ENCODE measurements at places on chromosomes 1 and 21.
A peak's percentile ranks its signal among the peaks of the same experiment; 100 is the strongest.

DNA sequence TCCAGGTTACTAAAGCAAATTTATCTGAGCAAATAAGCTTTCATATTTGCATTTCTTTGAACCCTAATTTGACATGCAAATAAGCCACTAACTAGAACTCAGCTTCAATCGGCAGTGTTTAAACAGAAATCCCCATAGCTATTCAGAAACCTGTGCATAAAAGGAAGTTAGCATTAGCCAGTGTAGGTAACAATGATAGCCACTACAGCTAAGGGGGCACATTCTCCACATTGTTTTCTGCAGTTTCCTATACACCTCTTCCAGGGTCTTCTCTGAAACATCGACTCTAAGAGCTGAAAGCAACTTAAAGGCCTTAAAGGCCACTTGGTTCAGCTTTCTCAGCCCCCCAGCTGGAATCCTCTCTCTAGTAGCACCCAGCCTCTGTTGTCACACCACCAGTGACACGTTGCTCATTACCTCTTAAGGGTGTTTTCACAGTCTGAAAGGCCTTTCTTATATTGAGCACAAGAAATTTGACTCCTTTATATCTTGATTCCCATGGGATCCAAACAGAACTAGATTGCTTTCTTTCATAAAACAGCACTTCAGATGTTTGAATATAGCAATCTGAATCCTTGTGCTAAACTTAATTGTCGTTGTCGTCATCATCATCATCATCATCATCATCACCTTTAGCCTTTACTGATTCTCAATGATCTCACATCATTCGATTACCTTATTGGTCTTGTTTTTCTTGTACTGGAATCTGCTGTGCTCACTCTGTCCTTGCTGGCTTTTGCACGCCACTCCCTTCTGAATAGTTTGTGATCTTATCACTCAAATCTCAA is 93.9 kb upstream of the DAB1 start:
- peak; percentile 79 for DNase-seq

DNA sequence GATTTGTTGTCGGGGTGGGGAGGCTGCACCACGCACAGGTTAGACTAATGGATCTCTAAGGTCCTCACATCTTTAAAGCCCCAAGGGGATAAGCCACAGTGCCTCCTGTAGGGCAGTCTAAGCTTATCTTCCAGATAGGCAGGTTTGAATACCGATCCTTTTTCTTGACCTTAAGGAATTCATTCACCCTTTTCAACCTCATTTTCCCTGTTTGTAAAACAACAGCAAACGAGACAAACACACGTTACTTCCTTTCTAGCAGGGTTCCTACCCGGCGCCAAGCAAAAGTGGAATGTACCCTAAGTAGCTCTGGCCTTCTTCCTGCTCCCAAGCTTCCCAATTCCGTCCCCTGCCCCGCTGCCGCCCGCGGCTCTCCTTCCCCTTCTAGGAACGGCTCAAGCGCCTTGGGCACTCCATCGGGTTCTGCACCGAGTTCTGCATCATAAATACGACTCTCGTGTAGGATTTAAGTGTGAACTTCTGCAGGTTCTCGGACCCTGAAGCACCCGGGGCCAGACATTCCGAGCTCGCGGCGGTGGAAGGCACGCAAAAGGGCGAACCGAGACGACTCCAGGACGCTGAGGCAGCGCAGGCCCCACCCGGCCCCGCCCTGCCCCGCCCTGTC is 548 bp upstream of the CDC20 start:
- DNase-seq = peak; percentile 36

DNA sequence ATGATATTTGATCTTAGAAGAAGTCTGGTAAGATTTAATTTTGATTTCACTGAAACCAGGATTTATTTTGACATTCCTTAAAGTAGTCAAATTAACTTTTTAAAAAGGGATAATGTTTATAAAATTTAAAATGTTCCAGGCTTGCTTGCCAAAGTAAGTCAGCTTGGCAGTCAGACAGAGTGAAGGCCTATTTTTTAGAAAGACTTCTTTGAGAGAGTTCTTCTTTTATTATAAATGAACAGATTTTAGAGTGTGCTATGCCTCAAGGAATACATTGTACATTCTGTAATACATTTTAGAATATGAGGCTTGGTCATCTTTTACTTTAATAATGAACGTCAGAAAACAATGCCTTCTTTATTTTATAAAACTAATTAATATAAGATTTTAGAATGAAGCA is 138.7 kb downstream of the DISP1 start:
- no peak for DNase-seq

GRCh38 chr1:111998332-111998731 is 8.9 kb upstream of the KCND3 start:
- no peak for DNase-seq

- DNase-seq = no peak
Observed at GRCh38 chr1:39450956-39451606, 40.4 kb upstream of the BMP8A start.

GRCh38 chr1:99358770-99359169 is 94.5 kb downstream of the PLPPR4 start:
- DNase-seq = no peak

- DNase-seq = no peak
Observed at GRCh38 chr21:33544451-33545195, 1.8 kb downstream of the SON start.

DNA sequence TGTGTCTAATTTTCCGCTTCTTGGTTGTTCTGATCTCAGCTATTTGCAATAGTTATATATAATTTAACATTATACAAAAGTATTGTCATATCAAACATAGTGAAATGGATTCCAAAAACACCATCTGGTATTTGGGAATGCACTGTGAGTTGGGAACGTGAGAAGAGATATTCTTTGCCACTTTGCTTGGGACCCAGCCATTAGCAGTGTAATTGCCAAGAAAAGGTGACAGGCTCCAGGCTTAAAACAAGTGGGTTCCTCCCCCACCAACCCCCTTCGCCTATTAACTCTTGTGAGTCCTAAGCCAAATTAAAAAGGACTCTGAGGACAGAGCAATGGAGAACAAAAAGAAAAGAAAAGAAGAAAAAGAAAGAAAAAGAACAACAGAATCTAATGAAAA is 186.7 kb upstream of the NFIA start:
- no peak for DNase-seq

GRCh38 chr1:32247452-32247851 is 430 bp downstream of the FAM167B start:
- no peak for DNase-seq

- DNase-seq = no peak
Observed at GRCh38 chr1:153805886-153806719, 30.9 kb downstream of the SLC27A3 start.

GRCh38 chr1:227778401-227778947 is 37.0 kb upstream of the PRSS38 start:
- no peak for DNase-seq

GRCh38 chr1:67997746-67998145 is 52.7 kb downstream of the DIRAS3 start:
- DNase-seq = no peak

GRCh38 chr1:23667411-23667810 is 24.2 kb upstream of the RPL11 start:
- DNase-seq = no peak

- DNase-seq = no peak
Observed at GRCh38 chr1:205329719-205330118, 8.2 kb upstream of the NUAK2 start.

- no peak for DNase-seq
Observed at GRCh38 chr21:38439426-38439825, 58.9 kb downstream of the ERG start.

DNA sequence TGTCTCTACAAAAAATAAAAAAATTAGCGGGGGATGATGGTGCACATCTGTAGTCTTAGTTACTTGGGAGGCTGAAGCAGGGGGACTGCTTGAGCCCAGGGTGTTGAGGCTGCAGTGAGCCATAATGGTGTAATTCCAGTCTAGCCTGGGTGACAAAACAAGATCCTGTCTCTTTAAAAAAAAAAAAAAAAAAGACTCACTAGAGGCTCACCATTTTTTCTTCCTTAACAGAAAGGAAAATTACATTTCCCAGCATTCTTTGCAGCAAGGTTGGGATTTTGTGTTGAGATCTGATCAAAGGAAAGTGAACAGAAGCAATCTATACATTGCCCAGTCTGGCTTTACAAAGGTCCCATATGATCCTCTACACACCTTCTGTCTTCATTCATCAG is 21.5 kb downstream of the GFI1 start:
- DNase-seq = no peak

GRCh38 chr1:91751275-91751674 is 134.7 kb downstream of the TGFBR3 start:
- DNase-seq = no peak

- no peak for DNase-seq
Observed at GRCh38 chr1:13583595-13583965, at the start of gene PDPN. Gene PDPN, plus strand, starts transcription at chr1:13583832. Its CDS starts 202 bp downstream, at chr1:13584034.

DNA sequence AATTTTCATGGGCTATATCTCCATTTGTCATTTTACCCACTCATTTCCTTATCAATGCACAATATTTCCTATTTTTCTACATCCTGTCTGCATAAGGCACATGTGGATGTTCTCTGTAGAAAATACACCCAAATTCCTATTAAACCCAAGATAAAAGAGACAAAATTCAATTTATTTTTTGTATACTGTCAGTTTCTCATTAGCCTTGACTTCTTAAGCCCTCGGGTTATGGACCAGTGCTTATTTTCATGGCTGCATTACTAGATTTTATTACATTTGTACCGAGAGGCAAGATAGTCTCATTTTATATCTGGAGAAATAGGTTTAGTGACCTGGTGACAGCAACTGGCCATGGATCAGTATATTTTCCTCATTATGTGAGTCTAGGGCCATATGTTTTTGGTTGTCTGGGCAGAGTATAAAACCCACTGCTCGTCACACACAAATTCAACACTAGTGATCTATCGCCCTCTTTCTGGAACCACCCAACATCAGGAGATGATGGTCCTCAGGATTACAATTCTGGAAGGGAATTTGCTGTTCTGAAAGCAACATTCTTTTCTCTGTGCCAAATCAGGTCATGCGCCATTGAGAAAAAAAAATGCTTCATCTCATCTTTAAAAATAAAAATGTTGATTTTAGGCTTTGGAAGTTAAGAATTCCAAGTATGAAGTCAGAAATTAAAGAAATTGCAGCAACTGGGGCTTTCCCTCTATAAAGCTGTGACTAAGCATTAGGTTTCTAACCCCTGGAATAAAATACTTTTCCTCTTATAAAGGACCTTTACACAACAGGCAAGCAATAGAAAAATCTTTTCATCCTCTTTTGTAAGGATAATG is 81.4 kb downstream of the ASTN1 start:
- DNase-seq = no peak

- DNase-seq = no peak
Observed at GRCh38 chr1:31897526-31898100, 40.6 kb downstream of the PTP4A2 start.

DNA sequence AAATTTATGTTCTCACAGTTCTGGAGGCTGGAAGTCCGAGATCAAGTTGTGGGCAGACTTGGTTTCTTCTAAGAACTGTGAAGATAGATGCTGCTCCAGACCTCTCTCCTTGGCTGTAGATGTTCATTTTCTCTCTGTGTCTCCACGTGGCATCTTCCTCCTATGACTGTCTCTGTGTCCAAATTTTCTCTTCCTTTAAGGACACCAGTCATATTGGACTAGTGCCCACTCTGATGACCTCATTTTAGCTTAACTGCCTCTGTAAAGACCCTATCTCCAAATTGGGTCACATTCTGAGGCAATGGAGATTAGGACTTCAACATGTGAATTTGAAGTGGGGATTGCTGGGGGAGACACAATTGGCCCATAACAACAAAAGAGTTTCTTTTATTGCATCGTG is 125.3 kb upstream of the ETS2 start:
- no peak for DNase-seq

- DNase-seq = no peak
Observed at GRCh38 chr1:77513839-77514763, 168.4 kb downstream of the ZZZ3 start.

DNA sequence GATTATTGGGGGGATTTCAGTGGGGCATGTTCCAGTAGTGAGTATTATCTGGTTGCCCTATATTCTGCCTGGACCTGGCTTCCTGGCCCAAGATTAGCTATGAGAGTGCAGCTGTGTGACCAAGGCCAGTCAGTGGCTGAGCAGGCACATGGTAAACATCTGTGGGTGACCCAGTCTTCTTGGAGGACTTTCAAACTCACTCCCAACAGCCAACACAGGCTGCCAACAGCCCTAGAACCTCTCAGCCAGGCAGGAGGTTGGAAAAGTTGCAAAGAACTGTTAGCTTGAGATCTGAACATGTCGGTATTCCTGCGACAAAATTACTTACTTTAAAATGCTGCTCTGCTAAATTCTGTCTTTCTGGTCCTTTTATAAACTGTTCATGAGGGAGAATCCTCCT is 192.4 kb downstream of the TGFBR3 start:
- DNase-seq = no peak

DNA sequence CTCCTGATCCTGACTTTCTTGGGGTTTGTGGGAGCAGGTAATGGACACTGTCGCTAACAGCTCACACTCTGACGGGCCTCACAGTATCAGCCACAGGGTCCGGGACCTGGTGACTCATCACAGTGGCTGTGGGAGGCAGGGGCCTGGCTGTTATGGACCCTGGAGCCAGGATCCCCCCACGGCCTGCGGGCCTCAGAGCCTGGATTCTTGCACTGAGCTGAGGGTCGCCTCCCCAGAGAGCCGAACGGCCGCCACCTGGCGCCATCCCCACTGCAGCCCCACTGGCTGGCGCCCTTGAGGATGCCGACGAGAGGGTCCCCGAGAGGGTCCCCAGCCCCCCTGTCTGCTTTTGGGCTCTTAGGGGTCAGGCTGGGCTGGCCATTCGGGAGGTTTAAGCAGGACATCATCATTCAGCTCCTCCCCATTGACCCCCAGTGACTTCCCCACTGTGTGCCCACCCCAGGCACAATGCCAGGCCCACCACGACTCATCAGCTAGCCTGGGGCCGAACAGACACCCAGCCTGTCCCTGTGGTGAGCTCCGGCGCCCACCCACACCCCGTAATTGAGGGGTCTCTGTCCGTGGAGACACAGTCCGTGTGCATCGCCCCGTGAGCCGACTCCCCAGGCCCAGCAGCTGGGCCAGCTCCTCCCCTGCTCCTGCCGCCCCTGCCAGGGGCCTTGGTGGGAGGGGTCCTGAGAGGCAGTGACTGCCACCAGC is 30.8 kb upstream of the TRAPPC10 start:
- no peak for DNase-seq

GRCh38 chr1:184188037-184188436 is 136.5 kb downstream of the TSEN15 start:
- DNase-seq = no peak

- no peak for DNase-seq
Observed at GRCh38 chr1:169461390-169462000, 24.2 kb downstream of the SLC19A2 start.

DNA sequence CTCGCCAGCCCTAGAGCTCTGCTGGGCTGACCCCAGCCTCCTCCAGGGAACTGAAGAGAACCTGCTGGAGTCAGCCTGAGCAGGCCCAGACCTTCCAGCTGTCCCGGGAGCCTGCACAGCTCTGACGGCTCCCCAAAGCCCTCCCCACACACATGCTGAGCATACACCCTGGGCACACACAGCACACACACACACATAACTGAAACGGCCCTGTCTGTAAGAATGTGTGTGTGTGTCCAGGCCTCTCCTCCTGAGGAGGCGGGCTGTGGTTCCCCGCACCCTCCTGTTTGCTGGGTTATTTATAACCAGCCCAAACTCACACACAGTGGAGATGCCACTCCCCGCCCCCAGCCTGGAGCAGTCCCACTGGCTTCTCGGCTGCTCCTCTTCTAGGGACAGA is 20.2 kb downstream of the SDC3 start:
- DNase-seq = no peak

- no peak for DNase-seq
Observed at GRCh38 chr1:18217398-18218043, 109.9 kb downstream of the IGSF21 start.
